ENCODE measurements at places on chromosomes 13 and 19.

GRCh38 chr19:19445911-19446361 is 40.5 kb downstream of the GATAD2A start:
- no peak for DNase-seq

DNA sequence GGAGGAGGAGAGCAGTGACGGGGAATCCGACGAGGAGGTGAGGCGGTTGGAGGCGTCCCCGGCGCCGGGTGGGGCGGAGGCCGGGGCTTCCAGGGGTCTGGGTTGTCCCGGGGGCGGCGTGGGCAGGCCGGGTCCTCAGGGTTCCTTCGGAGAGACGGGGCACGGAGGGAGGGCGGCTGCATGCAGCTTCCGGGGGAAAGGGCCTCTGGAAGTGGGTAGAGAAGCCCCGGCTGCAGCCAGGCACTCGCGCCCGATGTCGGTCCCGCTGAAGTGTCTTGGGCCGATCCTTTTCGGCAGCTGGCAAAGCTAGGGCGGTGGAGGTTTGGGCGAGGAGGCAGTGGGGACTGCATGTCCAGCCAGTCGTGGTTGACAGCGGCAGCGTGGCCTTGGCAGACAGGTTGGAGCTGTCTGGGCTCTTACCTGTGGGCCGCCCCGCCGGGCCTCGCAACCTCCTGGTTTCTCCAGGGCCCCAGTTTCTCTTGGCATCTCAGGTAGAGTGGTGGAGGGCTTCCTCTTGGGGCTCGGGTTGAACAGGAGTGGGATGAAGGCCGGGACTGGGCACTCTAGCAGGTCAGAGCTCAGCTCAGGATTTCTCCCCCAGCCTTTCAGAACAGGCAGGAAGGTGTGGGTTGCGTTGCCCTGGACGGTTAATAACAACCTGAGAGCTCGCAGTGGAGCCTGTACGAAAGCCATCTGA is 690 bp downstream of the KMT2B start:
- DNase-seq, result no peak

GRCh38 chr13:113930671-113931637 is 42.9 kb downstream of the C13orf46 start:
- no peak for DNase-seq

- DNase-seq, result no peak
Measured at GRCh38 chr13:91370501-91370900, 23.0 kb downstream of the MIR17HG start.

DNA sequence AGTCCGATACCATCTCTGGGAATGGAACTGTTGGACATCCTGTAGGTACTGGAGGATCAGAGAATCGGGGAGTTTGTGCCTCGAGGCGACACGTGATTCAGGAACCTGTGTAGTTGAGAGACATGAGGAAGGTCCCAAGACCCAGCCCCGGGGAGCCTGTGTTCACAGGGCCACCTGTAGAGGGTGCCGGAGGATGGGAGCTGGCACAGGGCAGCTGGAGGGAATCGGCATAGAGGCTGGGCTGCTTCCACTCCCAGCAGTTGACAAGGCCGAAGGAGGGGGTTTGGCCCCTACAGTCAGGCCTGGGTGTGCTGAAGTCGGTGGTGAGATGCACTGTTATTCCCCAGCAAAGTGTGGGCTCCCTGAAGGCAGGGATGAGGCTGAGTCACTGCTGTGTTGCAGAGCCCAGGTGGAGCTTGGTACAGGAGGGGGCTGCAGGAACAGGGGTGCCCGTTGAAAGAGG is 2.5 kb upstream of the ISYNA1 start:
- DNase-seq, result no peak

- DNase-seq, result no peak
Measured at GRCh38 chr19:4229179-4229931, at the start of gene EBI3. Gene EBI3 (plus strand): TSS chr19:4229523. CDS start chr19:4229551, 28 bp downstream.

GRCh38 chr13:113612607-113613006 is 28.1 kb downstream of the TFDP1 start:
- DNase-seq, result no peak

- no peak for DNase-seq
Measured at GRCh38 chr19:49498475-49498874, 2.2 kb downstream of the RPS11 start.

DNA sequence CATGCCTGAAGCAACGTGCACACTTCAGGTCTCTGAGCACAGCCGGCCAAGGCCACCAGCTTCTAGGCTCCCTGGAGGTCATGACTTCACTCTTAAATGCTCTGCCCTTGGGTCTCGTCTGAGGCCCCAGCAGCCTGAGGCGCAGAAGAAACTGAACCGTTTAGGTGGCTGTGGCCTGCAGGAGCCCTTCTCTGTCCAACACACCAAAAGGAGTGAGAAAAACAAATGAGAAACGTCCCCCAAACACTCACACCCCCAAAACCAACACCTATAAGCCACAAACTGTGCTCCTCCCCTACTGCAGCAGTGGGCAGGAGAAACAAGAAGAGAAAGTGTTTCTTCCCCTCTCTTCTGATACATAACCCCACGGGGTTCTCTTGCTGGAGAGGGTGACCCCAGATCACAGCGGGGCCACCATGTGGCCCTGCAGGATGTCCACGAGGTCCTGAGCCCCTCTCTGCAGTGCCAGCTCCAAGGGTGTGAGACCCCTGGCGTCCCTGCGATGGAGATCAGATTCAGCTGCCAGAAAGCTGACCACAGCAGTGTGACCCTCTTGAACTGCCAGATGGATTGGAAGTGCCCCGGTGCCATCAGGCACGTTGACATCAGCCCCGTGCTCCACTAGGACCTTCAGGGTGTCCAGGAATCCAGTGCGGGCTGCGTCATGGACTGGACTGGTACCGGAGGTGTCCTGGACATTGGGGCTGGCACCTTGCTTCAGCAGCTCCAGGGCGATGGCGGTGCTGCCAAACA is 1.0 kb upstream of the KRI1 start:
- DNase-seq, result no peak

- peak; percentile 73 for DNase-seq
Measured at GRCh38 chr19:56594783-56595547, at the start of gene ZNF71. Gene ZNF71 (plus strand): TSS chr19:56595302. CDS start chr19:56601559, 6,257 bp downstream.
